ENCODE measurements at places on chromosomes 2 and 18.

GRCh38 chr2:109143214-109144187 lies 14.5 kb downstream of the SH3RF3 start:
- DNase-seq = no peak

DNA sequence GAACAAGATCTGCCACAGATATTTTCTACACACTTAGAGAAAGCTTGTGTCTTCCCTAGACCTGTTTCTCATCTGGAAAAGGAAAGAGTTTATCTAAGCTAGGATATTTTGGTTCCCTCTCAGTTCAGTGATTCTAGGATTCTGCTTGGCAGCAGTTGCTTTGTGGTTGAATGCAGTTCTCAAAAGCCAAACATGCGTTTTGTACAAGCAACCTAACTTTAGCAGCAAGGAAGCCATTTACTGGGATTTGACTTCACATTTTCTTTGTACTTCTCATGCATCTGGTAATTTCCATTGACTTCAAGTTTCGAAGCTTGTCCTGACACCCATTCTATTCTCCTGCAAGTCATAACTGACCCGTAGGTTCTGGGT lies 33.3 kb downstream of the VSNL1 start:
- no peak for DNase-seq

GRCh38 chr2:147758821-147759220 lies 86.0 kb upstream of the ACVR2A start:
- no peak for DNase-seq

DNA sequence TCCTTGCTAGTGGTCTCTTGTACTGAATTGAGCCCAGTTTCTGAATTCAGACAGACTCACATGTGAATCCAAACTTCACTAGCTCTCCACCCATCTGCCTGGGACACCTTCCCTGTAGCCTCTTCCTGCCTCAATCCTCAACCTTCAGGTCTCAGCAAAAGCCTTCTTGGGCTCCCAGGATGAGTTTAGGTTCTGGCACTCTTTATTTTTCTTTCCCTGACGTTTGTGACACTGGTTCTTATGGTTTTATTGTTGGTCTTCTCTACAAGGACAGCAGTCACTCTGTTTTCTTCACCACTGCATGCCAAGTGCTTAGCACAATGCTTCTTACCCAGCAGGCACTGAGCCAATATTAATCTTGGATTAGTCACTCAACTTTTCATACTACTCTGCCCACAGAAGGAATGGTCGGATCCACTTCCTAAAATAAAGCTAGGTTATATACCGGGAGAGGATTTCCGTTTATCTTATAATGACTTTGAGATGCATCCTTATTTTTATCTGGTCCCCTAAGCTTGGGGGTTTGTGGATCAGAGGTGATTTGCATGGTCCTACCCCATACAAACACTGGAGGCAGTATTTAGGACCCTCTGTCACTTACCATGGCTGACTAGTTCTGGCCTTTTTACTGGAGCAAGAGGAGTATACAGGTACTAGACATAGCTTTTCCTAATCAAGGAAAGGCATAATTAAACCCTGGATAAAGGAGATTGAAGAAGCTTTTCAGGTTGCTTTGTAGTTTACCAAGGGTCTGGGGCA lies 186.3 kb downstream of the MYCN start:
- no peak for DNase-seq

- no peak for DNase-seq
These were observed 2.7 kb downstream of the LNPK start for GRCh38 chr2:175999283-175999819.

DNA sequence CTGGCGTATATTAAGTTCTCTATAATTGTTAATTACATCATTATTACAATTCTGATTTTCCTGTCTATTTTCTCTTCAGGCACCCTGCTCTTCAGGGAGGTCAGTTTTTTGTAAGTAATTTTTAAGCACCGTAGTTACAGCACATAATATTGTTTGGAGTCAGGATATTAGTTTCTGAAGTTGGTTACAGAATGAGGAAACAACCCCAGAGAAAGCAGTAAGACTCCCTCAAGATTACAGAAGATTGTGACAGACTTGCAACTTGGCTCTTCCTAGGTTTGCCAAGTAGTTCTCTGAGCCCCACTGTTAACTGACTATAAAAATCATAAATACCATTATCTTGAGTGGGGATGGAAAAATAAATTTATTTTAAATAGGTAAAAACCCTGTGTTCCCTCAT lies 921 bp downstream of the RPE start:
- no peak for DNase-seq

Measured in AG09319 (cell line).